Stimulated activated CD8-positive, alpha-beta memory T cell treated with anti-CD3 and anti-CD28 coated beads, Interleukin-4, amount 100 ng/mL, for 4 hours (primary cell): ENCODE measurements at places on chromosomes 5 and 9.

DNA sequence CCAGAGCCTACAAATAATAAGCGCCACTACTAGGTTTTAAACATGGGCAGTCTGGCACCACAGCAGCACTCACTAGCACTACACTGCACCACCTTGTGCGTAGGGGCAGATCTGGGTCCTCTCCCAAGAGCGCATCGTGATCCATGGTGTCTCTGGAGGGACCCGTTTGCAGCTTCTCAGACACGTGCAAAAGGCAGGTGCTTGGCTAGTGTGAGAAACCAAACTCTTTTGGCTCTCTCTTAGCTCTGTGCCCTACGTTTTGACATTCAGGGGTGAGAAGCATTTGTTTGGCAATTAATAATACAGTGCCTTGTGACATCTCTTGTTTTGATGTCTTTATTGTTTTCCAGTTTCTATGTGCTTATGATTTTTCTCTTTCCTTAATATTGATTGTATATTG, 75.4 kb upstream of the EGFLAM start:
- no peak for DNase-seq

- DNase-seq: no peak
Measured at GRCh38 chr5:10354048-10354872, 765 bp downstream of the MARCHF6 start.

- no peak for DNase-seq
Measured at GRCh38 chr9:68493958-68494577, 46.6 kb downstream of the TMEM252 start.

DNA sequence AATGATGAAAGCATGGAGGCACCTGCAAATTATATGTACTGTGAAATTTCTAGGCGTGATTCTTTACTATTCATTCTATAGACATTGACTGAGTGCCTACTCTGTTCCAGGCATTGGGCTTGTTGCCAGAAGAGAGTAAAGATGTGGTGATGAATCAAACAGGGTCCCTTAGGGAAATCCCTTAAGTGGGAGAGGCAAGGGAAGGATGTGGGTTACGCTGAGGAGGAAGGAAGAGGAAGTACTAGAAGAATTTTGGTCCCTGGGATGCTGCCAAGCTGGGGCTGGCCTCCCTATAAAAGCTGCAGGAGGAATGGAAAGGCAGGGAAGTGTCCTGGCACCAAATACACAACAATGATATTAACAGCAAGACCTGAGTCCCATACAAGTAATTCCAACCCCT, 76.7 kb upstream of the SPOCK1 start:
- no peak for DNase-seq

DNA sequence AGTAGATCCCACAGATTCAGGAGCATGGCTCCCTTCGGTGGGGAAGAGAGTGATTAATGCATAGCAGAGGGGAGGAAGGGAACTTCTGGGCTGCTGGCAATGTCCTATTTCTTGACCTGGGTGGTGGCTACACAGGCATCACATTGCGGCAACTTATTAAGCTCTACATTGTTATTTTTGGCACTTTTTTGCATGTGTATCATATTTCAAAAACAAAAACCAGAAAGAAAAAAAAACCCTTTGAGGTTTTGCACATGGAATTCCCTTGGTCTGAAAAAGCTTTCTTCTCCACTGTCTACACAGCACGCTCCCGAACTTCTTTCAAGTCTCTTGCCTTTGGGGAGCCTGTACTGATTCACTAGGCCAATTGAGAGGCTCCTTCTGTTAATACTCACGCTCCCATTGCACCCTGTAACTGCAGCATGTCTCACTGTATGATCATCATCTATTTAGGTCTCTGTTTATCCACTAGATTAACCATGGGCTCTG, 25.1 kb downstream of the CEMIP2 start:
- no peak for DNase-seq

DNA sequence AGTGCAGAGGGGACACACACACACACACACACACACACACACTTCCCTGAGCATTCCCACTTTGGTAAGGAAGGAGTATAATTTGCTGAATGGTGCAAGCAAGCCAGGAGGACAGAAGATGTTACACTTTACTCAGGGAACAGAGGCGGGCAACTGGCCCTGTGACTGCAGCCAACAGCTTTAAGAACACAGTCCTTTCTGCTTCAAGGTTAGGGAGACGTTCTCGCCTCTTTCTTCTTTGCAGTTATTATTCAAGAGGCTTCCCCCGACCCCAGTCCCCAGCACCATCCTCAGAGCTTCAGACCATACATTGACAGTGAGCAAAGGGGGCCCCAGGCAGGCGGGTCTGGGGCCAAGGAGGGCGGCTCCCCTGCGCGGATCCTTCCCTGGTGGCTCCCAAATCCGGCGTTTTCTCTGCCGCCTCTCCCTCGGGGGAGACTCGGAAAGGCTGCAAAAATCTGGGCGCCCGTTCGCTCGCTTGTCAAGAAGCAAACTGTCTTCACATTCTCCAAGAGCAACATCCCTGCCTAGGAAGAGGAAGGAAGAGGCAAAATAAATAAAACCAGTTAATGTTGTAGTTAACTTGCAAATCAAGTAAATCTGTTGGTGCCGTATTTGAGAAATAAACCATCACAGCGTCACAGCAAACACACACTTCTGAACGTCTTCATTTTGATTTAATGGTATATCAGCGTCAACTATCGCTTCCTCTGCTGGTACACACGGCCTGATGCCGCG, 3.8 kb upstream of the LHX2 start:
- no peak for DNase-seq

DNA sequence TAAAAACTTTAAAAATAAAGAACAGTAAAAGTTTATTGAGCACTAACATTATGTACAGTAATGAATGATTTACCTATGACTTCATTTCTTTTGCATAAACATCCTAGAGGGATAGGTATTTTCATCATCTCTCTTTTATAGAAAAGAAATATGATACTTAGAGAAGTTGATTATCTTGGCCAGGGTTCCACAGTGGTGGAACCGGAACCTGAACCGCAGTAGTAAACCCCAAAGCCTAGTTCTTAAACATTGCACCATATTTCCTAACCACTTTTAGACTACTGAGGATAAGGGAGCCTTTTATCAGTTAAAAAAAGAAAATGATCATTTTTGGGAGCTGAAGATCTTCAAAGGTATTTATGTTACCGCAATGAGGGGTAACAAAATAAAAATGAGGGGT, 205.7 kb upstream of the SGCD start:
- DNase-seq: no peak
